ENCODE measurements at places on chromosomes 1 and 21. TPM values are rescaled to one million over a fixed set of nuclear protein-coding genes. Genes with fewer than 3 reads are reported as not detected.

The IL10 gene
- 0.77 TPM for total RNA-seq

The CLCA4 gene
- not detected for total RNA-seq

The FCRLA gene
- not detected for total RNA-seq

The CHI3L2 gene
- 9.0 TPM for total RNA-seq

The PRR9 gene
- not detected for total RNA-seq

The TBX19 gene
- total RNA-seq = 7.2 TPM

The ADAM30 gene
- total RNA-seq = not detected

The OR2W3 gene
- total RNA-seq = not detected

The PLCH2 gene
- total RNA-seq = 26.3 TPM

The NCSTN gene
- 65.2 TPM for total RNA-seq

The LDLRAD2 gene
- total RNA-seq = 0.07 TPM

The KIF17 gene
- not detected for total RNA-seq

The GABRD gene
- total RNA-seq = not detected

The WNT9A gene
- total RNA-seq = not detected

The ALG6 gene
- total RNA-seq = 24.7 TPM

Data from activated T-cell treated with anti-CD3 and anti-CD28 coated beads, Interleukin-2, amount 50 U/mL, for 72 hours (primary cell).